T-cell (primary cell): ENCODE measurements at places on chromosomes 11 and 22. TPM values are rescaled to one million over a fixed set of nuclear protein-coding genes. Genes with fewer than 3 reads are reported as not detected.
A peak's percentile ranks its signal among the peaks of the same experiment; 100 is the strongest.

DNA sequence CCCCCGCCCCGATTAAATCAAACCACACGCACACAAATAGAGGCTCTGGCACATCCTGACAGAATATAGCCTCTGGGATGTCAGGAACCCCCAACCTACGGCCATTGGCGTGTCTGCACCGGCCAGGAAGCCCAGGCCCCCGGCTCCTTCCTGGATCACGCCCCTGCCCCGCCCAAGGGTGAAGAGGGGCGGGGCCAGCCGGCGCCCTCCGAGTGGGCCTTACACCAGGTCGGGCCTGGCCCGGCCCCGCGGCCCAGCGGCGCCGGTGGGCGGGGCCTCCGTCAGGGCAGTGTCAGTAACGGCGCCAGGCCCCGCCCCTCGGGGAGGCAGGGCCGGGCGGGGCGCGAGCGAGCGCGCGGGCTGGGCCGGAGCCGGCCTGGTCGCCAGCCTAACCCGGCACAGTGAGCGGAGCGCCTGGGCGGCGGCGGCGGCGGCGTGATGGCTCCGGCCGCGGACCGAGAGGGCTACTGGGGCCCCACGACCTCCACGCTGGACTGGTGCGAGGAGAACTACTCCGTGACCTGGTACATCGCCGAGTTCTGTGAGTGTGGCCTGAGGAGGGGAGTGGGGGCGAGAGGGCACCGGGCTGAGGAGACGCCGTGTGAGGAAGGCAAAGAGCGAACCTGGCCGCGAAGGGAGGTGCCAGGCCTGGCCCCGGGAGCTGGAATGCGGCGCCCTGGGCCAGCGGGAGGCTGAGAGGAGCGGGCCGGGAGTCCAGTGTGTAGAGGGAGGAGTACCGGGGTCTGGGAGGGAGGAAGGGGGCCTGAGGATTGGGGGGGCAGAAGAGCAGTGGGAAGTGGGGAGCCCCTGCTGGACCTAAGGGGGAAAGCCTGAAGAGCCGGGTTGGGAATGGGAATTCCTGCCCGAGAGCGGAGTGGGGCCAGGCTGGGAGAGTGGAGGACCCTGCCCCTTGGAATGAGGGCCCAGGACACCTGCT lies at the start of gene ACER3:
ACER3 (plus strand) TSS at position 380 of the 937 bp plus-strand sequence; CDS start at position 439, 59 bp downstream.
- peak; percentile 62 for DNase-seq

DNA sequence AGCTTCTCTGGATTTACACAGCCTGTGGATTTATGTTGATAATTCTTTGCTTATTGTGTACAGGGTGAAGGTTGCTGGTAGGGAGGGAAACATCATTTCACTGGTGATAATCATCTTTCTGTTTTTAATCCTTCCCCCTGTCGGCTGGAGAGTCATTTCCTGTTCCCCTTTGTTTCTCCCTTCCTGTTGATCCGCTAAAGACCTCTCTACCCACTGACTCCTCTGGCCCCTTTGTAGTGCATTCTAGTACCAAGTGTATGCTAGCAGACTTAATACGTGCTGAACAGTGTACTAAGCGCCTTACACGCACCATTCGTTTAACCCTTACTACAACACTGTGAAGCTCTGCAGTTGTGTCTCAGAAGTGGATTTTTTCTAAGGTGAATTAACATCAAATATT lies 19.0 kb upstream of the OR9Q1 start:
- no peak for DNase-seq

DNA sequence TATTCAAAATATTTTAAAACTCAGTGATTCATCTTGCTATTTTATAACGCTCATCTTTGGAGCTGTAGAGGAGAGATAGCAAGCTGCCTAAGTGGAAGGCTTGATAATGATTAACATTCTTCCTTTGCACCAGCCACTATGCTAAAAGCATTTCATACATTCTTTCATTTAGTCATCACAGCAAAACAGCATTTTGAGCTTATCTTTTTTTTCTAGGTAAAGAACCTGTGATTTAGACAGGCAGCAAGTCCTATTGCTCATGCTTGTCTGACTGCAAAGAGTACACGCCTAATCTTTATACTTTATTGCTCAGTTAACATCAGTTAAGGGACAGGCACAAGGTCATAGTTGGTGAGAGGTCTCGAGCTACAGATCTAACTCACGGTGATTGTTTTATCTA lies 713.1 kb upstream of the ARHGAP42 start:
- no peak for DNase-seq

GRCh38 chr11:19723572-19724342 lies 11.1 kb downstream of the NAV2 start:
- no peak for DNase-seq

GRCh38 chr11:126564566-126564965 lies 209.1 kb downstream of the ST3GAL4 start:
- no peak for DNase-seq

DNA sequence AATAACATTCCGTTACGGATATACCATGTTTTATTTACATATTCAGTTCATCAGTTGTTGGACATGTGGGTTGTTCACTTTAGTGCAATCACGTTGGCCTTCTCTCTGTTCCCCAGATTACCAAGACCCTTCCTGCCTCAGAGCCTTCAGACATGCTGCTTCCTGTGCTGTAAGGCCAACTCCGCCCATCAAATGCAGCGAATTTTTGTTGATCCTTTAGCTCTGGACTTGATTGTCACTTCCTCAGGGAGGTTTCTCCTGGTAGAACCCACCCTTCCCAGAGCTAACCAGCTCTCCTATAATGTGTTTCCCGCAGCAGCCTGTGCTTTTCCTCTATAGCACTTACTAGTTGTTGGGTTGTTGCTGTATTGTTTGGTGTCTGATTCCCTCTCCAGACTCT lies 39.4 kb downstream of the SWAP70 start:
- DNase-seq = no peak

DNA sequence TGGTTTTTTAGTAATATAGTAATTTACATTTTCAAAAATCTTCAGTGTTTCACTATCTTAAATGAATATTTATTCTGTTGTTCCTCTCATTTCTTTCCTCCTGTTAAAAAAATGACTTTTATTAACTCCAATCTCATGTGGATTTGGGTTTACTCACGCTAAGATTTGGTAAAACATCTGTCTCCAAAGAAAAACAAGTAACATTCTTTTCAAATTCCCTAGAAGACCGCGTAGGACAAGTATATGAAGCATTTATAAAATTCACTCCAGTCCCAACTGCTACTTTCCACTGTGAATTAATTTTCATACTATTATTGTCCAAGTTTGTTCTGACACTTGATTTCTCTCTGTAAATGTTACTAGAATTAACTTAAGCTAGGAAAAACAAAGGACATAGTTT lies 26.2 kb downstream of the SBF2 start:
- DNase-seq = no peak

GRCh38 chr11:76376746-76377558 lies 4.0 kb downstream of the THAP12 start:
- DNase-seq = no peak

DNA sequence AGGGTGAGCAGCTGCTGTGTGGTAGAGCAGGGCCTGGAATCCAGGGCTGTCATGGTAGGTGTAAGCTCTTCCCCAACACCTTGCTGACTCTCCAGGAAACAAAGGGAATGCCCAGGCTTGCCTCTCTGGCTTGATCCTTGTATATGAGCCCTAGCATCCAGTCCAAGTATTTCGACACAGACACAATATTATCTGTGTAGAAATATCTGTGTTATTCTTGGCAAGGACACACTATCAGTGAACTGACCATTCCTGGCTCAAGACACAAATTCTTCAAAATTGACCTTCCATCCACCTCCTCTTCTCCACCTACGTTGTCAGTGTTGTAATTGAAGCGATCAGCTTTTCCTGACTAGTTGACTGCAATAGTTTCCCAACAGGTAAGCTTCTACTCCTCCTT lies 312.0 kb upstream of the NARS2 start:
- DNase-seq = no peak

GRCh38 chr22:26115266-26115665 lies 54.0 kb upstream of the SEZ6L start:
- no peak for DNase-seq

DNA sequence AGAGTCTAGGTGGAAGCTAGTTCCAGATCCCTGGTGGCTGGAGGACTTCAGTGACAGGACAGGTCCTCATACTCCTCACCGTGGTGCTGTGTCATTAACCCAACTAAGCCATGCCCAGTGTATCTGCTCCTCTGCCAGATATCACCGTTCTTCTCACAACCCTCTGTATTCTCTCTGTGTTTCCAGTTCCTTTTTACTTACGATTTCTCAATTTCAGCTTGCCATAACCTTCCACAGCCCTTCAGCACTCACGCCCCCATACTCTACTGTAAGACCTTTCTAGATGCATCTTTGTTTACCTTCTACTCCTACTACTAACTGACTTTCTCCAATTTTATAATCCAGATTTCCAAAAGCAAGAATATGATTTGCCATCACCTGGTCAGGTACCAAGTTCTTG lies 26.1 kb upstream of the RIC3 start:
- DNase-seq = no peak

GRCh38 chr11:125345421-125346178 lies 150.5 kb downstream of the FEZ1 start:
- peak; percentile 5 for DNase-seq

DNA sequence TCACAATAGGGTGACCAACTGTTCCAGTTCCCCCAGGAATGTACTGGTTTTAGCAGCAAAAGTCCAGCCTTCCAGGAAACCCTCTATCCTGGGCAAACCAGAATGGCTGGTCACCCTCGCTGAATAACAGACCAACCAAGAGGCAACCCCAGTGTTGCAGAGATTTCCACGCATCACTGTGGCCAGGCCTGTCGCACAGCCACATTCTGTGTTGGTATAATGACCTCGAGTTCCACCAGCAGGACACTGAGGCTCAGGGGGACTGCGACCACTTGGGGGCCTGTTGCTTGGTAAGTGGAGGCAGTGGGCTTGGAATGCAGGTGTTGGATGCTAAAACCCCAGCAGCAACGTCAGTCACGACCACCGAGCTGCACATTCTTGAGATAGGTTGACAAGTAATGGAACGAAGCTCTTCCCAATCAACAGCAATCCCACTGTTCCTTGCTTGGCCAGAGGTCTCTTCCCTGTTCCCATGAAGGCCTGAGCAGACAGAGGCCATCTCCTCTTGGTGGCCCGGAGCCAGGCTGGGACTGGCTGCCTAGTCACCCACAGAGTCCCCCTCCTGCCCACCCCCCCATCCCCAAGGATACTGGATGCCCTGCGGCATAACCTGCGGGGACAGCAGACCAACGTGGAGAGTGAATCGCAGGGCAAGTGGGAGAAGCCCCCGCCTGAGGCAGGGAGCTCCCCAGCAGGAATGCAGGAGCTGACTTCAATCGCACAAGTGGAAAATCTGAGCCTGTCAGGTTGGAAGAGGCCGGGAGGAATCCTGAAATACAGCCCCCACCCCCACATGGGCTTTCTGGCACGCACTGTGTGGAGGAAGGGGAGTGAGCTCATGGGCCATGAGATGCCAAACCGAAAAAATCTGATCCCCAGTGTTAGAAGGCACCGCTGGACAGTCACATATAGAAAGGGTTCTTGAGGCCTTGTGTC lies 43.4 kb upstream of the MN1 start:
- DNase-seq = no peak

DNA sequence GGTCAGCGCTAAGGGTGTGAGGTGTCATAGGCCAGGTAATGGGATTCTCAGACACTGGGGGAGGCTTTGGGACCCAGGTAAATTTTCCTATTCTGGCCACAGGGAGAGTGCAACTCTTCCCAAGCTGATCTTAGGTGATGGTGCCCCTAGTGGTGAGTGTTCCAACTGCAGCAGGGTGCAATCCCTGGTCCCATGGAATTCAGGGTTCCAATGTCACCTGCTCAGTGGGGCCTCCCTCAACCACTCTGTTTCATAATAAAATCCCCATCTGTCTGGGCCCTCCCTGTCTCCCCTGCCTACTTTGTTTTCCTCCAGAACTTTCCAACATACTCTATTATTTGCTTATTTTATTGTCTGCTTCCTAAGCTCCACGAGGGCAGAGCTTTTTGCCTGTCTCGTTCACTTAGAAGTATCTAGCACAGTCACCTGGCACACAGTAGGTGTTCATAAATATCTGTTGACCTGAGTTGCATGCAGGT lies 2.9 kb upstream of the SGSM1 start:
- DNase-seq = peak; percentile 40

GRCh38 chr11:3920148-3920852 lies 64.8 kb downstream of the STIM1 start:
- DNase-seq = peak; percentile 26

GRCh38 chr11:57658023-57658361 lies 430 bp downstream of the CLP1 start:
- no peak for DNase-seq

DNA sequence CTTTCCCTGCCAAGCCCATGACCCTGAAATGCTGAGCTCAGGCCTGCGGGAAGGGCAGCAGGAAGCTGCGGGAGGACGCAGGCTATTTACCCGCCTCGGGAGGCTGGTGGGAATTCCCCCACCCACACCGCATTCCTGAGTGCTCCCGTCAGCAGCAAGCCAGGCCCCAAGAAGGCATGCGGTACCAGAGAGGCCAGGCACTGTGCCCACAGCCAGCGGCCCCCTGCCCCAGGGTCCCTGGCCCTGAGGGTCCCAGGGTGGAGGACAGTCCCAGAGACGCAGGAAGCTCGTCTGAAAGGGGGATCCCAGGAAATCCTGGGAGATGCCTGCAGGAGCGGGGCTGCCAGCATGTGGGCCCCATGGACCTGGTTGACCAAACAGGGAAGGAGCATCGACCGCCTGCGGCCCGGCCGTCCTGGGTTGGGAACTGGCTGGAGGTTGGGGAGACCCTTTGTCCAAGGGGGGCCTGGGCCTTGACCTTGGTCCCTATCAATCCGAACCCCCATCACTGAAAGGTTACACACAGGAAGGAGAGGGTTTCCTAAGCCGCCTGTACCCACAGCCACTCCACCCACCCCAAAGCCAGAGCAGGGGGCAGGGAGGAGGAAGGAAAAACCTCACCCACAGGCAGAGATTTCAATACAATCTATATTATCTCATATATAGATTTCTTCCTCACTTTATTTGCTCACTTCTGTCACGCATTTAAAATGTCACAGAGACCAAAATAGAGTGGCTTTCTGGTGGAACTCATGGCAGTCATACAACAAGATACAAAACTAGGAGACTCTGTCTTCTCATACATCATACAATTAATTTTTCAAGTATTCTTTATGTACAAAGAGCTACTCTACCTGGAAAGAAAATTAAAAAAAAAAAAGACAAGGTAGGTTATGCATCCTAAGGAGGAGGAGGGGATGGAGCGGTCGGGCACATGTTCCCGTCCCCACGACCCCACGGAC lies 17.1 kb downstream of the MAFF start:
- no peak for DNase-seq

GRCh38 chr11:100445231-100445735 lies 241.8 kb upstream of the ARHGAP42 start:
- DNase-seq = no peak

- no peak for DNase-seq
Measured at GRCh38 chr11:125892071-125892470, 4.6 kb downstream of the HYLS1 start.

GRCh38 chr22:42947211-42947990 lies 67.5 kb downstream of the PACSIN2 start:
- DNase-seq = no peak

SCGB2A2 gene
- total RNA-seq = not detected

AMPD3 gene
- total RNA-seq = 26.0 TPM

SLC22A9 gene
- not detected for total RNA-seq

ASCL2 gene
- total RNA-seq = 0.89 TPM

CD3D gene
- 336 TPM for total RNA-seq

ACTN3 gene
- total RNA-seq = 0.30 TPM

OR10D3 gene
- total RNA-seq = not detected

HTATIP2 gene
- 18.2 TPM for total RNA-seq

COMT gene
- total RNA-seq = 50.5 TPM

RANBP1 gene
- 81.1 TPM for total RNA-seq

BEST1 gene
- total RNA-seq = not detected
